ENCODE measurements at places on chromosomes 16 and 17.

DNA sequence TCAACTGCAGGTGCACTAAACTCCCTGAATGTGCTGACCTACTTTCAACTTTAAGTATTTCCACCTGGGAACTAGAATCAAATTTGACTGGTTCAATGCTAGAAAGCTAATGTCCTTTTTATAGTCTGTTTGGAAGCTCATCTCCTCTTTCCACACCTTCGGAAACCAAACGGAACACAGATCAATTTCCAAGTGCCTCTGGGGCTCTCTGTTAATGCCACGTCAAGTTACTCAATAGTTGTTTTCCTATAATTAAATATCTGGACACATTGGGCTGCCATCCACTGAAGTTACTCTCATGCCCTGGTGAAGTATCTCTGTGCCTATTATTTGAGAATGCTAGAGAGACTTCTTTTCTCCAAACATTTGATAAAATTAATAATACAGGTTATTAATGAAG is 29.7 kb downstream of the ABAT start:
- no peak for DNase-seq

DNA sequence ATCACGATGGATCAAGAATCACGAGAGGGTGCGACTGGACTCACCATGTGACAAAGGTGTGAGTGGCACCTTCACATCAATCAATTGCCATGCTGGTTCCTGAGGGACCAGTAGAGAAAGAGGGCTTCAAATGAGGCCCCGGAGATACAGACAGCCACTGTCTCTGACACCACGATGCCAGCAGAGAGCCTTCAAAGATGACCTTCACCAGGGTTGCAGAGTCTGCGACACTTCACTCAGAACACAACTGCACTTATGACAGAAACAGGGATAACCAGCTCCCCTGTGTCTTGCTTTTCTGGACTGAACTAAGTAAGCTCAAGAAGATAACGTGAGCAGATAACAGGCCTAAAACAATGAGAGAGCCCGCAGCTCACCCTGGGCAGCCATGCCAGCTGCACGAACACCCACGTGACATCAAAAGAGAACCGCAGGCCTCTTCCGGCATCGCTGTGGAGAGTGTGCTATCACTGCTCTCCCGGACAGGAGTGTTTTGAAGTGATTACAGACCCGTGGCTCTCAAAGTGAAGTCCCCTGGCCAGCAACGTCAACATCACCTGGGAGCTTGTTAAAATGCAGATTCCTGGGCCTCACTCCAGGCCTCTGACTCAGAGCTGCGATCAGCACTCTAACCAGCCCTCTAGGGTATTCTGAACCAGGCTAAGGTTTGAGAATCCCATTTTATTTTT is 36.4 kb downstream of the KLHDC4 start:
- DNase-seq = no peak

DNA sequence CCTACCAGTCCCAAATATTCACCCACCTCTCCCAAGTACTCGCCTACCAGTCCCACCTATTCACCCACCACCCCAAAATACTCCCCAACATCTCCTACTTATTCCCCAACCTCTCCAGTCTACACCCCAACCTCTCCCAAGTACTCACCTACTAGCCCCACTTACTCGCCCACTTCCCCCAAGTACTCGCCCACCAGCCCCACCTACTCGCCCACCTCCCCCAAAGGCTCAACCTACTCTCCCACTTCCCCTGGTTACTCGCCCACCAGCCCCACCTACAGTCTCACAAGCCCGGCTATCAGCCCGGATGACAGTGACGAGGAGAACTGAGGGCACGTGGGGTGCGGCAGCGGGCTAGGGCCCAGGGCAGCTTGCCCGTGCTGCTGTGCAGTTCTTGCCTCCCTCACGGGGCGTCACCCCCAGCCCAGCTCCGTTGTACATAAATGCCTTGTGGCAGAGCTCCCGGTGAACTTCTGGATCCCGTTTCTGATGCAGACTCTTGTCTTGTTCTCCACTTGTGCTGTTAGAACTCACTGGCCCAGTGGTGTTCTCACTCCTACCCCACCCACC is 29.8 kb downstream of the POLR2A start:
- no peak for DNase-seq

GRCh38 chr17:43784628-43785101 is 4.4 kb downstream of the CFAP97D1 start:
- DNase-seq = no peak

DNA sequence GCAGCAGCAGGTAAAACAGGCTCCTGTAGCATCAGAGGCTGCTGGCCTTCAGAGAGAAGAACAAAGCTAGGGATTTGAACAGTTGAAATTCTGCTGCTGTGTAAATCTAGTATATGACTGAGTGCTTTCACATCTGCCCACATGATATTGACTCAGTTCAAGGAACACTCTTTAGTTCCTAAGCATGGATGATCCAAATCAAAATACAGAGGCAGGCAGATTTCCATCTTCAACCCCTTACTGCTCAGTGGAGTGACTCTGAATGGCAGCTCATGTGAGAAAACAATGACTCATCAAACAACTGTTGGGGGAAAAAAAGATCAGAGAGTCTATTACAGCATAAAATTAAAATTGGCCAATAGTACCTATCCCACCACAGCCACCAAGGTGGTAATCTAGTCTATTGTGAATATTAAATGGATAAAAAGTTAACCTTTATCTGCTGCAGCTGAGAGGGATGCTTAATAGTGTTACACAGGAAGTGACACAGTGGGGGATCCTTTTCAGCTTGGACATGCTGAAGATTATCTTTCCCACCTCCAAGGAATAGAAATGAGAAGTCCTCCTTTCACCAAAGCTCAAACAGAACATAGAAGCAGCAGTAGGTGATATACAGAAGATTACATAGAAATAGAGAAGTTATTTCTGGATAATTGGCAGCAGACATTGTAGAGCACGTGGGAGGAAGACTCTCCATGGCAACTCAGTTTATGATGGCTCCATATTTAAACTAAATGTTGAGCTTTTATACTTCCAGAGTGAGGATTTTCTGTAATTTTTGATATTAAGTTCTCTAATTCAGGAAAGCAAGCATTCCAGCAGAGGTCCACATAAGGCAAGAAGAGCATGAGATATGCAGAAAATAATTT is 239.7 kb upstream of the ERCC4 start:
- no peak for DNase-seq

Data from stimulated activated CD8-positive, alpha-beta memory T cell treated with anti-CD3 and anti-CD28 coated beads, Interleukin-15, amount 100 ng/mL, for 24 hours (primary cell).